NCI-H748 treated with DMSO at 0.1 percent for 48 hours (cell line): ENCODE measurements at places on chromosomes 2 and 18.

DNA sequence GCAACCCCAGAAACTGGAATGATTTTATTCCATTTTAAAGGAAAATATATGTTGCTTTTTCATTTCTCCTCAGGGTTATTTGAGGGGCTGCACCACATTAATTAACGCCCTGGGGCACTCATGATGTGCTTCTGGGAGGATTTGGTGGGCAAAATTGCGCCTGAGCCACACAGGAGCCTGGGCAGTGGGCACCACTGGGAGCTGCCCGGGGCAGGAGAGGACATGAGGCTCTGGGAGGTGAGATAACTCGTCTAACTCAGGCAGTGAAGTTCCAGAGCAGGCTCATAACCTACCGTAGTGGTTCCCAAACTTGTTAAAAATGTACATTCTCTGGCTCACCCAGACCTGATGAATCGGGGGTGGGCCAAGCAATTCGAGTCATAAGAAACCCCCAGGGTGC is 68.3 kb downstream of the EDAR start:
- no peak for DNase-seq

DNA sequence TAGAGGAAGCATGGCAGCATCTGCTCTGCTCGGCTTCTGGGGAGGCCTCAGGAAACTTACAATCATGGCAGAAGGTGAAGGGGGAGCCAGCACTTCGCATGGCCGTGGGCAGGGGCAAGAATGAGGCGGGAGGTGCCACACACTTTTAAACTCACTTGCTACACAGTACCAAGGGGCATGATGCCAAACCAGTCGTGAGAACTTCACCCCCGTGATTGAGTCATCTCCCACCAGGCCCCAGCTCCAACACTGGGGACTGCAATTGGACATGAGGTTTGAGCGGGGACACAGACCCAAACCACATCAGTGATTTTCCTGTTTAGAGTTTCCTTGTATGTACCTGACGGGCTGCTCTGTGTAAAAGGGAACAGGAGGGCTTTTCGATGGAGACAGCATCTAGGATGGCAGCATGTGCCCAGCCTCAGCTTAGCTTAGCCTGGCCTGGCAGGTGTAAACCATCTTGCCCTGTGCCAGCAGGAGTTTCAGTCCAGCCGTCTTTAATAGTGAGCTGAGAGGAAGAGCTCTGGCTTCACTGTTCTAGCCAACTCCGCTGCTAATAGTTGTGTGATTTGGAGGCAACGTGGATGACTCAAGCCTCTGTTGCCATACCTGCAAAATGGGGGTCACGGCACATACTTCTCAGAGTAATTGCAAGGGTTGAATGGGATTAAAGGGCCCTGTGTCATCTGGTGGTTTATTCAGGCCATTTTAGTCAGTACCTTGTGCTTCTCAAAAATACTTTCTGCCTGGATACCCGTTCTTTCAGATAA is 101.8 kb downstream of the ASAP2 start:
- no peak for DNase-seq

DNA sequence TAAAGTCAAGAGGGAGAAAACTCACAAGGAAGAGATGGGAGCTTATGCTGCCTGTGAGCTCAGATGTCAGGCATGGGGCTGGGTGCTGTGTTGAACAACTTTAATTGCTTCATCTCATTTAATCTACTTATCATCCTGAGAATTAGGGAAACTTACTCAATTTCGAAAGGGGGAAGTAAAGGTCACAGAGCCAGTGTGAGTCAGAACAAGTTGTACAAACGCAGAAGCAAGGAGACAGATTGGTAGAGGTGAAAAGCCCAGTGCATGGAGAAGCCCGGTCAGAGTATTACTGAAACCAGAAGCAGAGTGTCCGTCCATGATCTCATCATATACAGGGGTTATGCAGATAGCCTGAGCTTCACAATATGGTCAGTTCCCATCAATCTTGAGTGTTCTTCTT is 281.1 kb upstream of the POU3F3 start:
- no peak for DNase-seq

- DNase-seq, result no peak
Observed at GRCh38 chr2:148813603-148814065, 61.4 kb upstream of the KIF5C start.

GRCh38 chr2:69143748-69144360 is 130.9 kb downstream of the ANTXR1 start:
- no peak for DNase-seq

GRCh38 chr2:42974721-42975717 is 182.6 kb upstream of the HAAO start:
- no peak for DNase-seq

DNA sequence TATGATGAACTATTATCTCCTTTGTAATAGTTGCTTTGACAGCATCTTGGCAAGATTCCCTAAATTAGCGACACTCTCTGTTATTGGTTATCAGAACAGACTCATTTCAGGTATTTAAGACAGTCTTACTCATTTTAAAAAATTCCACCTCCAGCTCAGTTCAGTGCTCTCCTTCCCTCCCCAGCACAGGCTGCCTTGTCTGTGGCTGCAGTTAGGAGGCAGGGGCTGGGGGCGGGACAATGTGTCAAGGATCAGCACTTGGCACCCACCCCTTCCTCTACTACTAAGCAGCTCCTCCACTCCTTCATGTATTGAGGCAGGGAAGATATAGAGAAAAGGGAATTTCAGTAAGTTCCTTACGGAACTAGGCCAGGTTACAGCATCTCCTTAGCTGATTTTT is 85.0 kb downstream of the VSNL1 start:
- no peak for DNase-seq

GRCh38 chr2:43107679-43108078 is 118.7 kb downstream of the ZFP36L2 start:
- DNase-seq, result no peak

DNA sequence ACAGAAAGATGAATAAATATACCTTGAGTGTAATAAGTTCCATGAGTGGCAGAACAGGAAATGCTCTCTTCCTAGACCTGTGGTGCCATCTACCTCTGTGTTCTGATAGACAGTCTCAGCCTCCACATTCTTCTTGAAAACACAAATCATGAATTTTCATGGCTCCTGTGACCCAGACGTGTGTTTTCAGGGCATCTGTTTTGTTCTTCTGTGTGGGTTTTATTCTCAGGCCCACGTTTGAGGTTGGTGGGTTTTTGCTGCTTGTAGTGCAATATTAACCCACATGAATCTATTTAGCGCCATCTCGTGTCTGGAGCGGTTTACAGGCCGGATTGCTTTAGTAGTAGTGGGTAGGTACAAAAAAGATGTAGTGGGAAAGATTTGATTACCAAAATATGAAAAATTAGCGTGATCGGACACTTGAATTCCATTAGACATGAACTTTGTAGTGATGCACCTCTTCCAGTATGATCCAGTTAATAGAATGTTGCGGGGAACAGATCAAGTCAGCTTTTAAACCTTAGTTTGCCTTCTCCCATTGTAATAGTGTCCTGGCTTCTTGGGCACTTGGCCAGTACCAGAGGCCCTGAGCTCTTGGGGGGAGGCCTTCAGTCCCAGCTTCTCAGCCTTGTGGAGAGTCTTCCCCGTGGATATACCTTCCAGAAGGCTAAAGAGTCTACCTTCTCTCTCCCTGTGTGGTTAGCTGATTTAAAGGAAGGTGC is 256.5 kb downstream of the TPGS2 start:
- peak; percentile 45 for DNase-seq

- DNase-seq, result no peak
Observed at GRCh38 chr2:233967164-233967563, 50.0 kb downstream of the TRPM8 start.

DNA sequence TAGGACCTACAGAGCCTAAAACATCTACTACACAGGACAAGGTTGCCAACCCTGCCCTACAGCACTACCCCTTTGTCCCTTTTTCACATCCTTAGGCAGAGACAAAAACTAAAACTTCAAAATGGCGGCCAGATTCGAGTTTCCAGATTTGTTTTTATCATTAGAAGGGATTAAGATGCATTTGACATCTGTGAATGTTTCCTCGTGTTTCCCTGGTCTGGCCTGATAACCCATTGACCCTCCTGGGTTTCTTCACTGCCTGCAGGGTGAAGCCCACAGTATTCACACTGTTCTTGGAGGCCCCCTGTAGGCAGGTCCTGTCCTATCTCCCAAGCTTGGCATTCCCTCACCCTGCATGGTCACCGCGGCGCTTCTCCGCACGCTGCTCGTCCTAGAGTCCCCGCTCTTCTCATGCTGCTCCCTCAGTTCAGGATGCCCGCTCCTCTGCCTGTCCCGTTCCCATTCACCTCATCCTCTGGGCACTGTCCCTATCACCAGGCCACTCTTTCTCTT is 67.6 kb downstream of the TPGS2 start:
- no peak for DNase-seq

- no peak for DNase-seq
Observed at GRCh38 chr2:198905881-198906612, 551.7 kb downstream of the SATB2 start.

DNA sequence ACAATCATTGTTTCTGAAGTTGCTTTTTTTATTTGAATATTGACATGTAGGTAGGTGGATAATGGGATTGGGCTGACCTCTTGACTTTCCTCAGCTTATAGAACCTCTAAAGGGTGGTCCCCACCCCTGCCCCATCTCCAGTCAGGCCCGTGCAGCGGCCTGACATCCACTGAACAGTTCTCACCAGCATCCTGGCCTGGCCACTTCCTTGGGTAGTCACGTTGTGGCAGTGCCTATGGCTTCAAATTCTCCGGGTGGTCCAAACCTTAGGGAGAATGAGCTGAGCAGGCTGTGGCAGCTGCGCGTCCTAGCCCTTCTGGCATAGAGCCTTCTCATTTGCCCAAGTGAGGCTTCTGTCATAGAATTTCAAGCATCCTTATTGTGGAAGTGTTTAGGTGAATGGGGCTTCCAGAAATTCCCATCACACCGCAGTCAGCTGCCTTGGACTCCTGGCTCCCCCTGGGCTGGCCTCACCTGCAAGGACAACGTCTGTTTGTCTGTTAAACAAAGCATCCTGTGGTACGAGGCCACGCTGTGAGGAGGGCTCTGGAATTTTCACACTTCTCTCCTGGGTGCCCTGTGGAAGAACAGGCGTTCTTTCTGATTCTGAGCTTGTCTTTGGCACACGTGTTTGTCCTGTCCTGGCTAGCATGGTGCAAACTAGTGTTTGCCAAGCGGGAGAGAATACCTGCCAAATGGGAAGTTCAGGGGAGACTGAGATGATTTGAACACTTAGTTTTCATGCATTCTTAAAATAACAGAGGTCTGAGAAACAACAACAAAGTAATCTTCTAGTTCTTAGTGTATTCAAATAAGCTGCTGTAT is 31.8 kb upstream of the OTOS start:
- DNase-seq, result no peak

GRCh38 chr2:42916324-42916723 is 123.9 kb upstream of the HAAO start:
- no peak for DNase-seq

- DNase-seq, result peak; percentile 55
Observed at GRCh38 chr18:58529714-58530354, 99.1 kb downstream of the ALPK2 start.

DNA sequence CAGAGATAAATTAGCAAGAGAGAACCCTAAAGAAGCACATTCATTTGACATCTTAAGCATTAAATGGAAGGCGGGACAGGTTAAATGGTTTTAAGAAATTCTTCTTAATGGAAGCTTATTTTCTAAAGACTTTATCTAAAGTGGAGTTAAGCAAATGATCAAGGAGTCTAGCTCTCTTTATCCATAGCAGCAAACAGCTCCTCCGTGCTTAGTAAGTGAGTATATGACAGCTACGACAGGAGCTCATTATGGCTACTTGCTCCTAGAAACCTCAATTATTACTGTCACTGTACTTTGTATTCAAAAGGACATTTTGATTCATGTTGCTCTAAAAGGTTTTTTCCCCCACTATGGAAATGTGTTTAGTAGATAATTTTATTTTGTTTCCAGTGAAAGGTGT is 444.9 kb downstream of the TMX3 start:
- DNase-seq, result no peak

DNA sequence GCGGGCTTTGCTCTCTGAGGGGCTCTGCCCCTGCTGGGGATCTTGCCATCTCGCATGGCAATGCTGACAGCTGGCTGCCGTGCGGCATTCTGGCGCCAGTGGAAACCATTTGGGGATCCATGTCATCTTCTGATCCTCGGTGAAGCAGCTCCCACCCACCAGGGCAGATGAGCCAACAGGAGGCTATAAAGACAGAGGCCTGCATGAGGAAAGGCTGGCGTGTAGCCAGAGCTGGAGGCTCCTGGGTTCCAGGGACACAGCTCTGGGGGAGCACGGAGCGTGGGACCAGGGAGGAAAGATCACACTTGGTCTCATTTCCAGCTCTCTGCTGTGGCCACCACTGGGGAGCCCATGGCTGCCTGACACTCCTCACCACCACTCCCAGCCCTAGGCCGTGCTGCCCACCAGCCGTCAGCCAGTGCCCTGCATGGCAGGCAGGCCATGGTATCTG is 145.8 kb downstream of the ZFP36L2 start:
- no peak for DNase-seq

DNA sequence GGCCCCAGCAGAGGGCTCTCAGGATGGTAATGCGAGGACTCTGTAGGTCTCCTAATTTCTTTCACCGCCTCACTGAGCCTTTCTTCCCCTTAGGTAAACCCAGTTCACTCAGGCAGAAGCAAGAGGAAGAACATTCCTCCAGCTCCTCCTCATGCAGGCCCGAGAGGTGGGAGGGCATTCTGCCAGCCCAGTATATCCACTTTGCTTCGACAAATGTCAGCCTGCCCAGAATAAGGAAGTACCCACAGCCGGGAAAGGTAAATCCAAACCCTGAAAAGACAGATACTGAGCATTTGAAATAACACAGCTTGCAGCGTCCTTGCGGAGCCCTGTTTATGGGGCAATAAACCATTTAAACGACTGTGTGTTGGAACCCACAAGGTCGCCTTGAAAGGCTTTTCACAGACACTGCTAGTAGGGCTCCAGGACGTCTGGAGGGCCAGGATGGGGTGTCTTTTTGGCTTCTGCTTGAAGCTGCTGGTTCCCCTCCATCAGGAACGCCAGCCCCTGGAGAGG is 63.0 kb upstream of the STPG4 start:
- no peak for DNase-seq

DNA sequence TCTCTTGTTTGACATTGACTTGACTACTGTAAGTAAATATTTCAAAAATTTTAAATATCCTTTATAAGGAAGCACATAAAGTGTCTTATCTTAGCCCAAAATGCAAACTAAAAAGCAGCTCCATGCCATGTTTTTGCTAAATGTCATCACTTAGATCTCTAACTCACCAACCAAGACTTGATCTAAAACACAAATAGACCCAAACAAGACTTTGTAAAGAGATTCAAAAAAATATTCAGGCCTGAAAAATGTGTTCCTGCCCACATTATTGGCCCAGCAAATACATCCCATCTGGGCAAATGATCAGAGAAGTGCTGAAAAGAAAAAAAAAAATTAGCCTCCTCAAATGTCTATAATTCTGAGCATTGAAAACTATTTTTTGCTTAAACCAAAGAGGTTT is 187.6 kb downstream of the MREG start:
- no peak for DNase-seq

DNA sequence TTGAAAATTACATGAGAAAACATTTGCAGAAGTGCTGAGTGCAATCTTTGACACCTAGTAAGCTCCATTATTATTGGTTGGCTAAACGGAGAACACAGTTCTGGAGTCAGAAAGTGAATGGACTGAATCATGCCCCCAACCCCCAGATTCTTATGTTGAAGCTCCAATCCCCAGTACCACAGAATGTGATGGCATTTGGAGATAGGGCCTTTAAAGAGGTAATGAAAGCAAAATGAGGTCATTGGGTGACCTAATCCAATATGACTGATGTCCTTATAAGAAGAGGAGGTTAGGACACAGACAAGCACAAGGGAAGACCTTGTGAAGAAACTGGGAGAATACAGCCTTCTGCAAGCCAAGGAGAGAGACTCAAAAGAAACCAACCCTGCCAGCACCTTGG is 200.9 kb upstream of the EPAS1 start:
- no peak for DNase-seq

- DNase-seq, result no peak
Observed at GRCh38 chr18:58222432-58223125, 178.6 kb downstream of the NEDD4L start.

GRCh38 chr2:127641846-127642507 is 4.0 kb upstream of the GPR17 start:
- DNase-seq, result no peak
